NCI-H1694 (cell line): ENCODE measurements at places on chromosomes 5 and 9.

GRCh38 chr9:111005746-111006470, 32.4 kb downstream of the LPAR1 start:
- DNase-seq: no peak

DNA sequence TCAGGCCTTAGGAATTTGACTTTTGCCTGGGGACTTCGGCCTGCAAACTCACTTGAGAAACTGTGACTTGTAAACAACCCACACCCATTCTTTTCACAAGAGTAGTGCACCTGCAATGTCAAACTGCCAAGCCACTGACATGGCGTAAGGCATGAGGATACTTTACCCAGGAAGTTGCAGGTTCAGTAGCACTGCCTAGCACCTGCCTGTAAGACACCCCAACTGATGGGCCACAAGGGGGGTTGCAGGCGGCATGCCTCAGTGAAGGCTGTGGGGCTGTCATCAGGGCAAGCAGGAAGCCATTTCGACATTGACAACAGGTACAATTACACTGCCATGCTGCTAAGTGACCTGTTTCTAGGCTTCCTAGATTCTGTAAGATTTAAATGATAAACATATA, 41.3 kb upstream of the RASGEF1C start:
- DNase-seq: no peak

DNA sequence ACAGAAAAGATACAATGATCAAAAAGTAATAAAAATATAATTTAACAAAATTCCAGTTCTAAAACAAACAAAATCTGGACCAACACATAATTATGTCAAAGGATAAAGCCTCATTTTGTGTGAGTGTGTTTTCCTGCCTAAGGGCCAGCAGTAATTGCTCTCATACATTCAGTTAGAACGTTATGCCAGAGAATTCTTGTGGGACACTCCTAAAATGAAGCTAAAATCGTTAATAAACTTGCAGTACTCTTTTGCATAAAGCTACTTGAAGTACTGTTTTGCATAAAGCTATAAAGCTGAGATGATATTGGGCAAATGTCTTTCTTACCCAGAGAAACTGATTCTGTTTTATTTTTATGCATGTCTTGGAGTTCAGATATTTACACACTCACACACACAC, 1072.3 kb downstream of the MAT2B start:
- no peak for DNase-seq

- DNase-seq: no peak
Observed at GRCh38 chr5:12522116-12522515, 617.9 kb upstream of the CTNND2 start.

DNA sequence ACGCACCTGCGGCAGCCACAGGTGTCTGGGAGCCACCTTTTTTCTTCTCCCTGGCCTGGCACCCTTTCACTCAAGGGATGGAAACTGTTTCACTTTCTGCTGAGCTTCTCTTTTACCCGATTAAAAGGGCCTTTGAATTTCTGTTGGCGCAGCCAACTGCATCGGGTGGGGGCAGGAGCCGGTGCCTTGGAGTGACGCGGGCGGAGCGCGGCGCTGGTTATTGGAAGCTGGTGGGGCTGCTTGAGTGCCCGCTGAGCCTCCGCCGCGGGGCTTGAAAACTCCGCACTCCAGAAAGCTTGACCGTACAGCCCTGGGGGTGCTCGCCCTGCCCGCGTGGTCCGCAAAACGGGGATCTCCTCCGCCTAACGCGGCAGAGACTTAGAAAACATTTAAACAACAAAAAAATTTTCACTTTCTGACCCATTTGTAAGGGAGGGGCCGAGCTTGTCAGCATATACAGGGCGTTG, 52.0 kb upstream of the TJP2 start:
- no peak for DNase-seq

- no peak for DNase-seq
Observed at GRCh38 chr9:118414676-118415075, 710.5 kb downstream of the TLR4 start.

DNA sequence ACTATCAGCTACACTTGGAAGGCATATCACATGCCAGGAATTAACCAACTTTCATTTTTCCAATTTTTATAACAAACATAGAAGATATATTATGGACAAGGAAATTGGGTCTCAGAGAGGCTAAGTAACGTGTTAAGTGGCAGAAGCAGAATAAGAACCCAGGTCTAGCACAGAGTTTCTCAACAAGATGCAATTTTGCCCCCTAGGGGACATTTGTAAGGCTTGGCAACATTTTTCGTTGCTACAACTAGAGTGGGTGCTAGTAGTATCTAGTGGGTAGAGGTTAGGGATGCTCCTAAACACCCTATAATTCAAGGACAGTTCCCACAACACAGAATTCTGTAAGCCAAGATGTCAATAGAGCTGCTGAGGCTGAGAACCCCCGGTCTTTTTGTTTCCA, 180.6 kb downstream of the SNCAIP start:
- DNase-seq: peak; percentile 59

GRCh38 chr5:135215617-135216470, 181.8 kb upstream of the PITX1 start:
- DNase-seq: no peak

DNA sequence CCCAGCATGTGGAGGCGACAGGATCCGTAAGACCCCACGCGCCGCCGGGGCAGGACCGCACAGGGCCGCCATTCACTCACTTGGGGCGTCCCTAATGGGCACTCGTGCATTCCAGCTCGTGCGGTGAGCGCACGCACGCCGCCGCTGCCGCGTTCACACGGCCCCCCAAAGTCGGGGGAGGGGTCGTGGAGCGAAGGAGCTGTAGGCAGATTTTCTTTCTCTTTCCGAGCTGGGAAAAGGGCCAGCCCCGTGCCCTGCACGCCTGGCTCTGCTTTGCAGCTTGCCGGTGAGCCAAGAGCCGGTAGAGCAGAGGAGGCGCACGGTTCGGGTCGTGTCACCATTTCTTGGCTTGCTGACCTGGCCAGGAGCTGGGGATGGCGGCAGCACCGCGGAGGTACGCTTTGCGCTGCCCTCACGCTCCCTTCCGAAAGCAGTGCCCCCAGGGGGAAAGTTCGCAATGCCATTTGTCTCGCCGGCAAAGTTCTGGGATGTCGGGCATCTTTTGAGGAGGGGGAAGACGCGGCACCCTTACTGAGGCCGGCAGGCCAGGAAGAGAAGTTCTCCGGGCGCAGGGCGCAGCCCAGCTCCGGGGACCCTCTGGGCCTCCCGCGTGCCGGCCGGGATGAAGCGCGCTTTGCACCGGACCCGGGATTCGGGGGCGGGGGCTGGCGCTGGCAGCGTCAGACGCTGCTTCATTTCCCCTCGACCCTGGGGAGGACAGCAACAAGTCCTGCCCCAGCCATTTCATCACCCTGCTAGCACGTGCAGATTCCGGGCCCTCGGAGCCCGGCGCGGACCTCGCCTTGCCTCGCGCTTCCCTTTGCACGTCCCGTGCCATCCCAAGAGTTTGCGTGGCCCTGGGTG, 898 bp downstream of the STC2 start:
- no peak for DNase-seq

GRCh38 chr5:104297076-104297475, 734.5 kb upstream of the NUDT12 start:
- no peak for DNase-seq

GRCh38 chr5:178236126-178236525, 3.5 kb upstream of the PHYKPL start:
- no peak for DNase-seq

- no peak for DNase-seq
Observed at GRCh38 chr5:37918424-37918823, 78.6 kb upstream of the GDNF start.

- DNase-seq: no peak
Observed at GRCh38 chr5:147901599-147902039, 4.7 kb downstream of the C5orf46 start.

DNA sequence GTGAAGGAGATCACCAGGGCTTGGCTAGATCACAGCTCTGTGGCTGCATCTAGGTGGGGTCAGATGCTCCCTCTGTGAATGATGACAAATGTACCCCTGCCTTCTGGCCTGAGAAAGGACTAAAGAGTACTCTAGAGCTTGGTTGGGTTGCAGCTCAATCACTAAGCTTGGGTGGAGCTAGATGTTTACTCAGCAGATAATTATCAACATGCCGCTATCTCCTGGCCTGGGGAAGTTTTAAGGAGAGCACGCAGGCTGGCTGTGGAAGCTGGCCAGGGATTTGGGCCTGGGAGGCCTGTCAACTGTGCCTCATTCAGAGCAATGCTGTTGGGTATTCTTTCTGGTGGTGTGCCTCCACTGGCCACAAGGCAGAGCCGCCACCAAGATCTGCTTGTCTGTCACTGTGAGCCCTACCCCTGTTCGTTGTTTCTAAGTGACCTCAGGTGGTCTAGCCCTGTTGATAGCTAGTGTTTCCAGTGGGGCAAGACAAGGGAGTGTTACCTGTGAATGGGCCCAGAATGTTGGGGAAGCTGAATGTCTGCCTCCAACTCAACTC, 181.7 kb downstream of the ADGRV1 start:
- DNase-seq: no peak

DNA sequence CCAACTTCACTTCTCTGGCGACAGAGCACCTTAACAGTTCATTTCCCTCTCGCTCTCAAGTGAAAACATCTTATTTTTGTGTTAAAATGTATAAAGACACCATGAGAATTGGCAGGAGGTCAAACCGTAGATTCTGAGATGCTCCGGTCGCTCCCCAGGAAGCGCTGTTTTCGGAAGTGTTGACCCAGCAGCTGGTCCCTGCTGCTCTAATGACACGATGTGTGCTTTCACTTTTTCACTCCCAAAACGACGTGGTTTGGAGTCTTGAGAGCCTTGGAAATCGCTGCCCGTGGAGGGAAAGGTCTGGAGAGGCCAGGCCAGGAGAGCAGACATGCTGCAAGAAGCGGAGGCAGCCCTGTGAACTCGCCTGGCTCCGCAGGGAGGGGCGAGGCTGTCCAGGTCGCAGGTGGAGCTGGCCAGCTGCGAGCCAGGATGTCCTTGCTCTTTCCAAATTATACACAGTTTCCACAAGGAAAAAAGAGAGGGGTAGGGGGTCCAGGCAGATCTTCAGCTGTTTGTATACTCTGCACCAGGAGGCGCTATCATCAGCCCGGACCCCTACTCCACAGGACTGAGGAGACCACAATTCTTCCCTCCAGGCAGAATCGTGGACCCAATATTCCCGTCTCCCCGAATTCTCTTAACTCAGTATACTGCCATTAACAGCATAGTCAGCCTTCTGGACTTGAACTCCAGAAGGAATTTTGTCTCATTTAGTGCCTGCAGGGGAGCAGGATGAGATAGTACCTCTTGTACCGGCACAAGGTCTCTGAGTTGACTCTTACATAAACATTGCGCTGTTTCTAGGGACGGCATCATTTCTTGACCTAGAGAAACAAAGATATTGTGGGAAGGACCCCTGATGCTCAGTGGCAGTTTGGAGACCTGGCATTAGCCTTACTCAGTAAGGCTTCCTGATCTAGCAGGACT, 248.6 kb upstream of the ANKRD55 start:
- peak; percentile 17 for DNase-seq

DNA sequence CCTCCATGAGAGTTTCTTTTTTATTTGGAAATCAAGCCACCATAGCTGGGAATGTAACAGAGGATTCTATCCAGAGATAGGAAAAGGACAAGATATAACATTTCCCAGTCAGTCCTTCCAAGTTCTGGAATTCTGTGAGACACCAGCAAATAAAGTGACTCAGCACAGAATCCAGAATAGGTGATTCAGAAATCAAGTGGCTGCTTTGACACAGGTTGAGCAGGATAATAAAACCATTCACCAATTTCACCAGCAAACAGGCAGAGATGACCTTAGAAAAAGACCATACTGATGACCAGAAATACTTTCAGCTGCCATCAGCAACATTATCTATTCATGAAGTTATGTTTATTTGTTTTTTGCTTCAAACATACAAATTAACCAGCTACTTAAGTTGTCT, 491.5 kb upstream of the TUSC1 start:
- no peak for DNase-seq

- no peak for DNase-seq
Observed at GRCh38 chr9:26656003-26656870, 236.4 kb downstream of the CAAP1 start.

DNA sequence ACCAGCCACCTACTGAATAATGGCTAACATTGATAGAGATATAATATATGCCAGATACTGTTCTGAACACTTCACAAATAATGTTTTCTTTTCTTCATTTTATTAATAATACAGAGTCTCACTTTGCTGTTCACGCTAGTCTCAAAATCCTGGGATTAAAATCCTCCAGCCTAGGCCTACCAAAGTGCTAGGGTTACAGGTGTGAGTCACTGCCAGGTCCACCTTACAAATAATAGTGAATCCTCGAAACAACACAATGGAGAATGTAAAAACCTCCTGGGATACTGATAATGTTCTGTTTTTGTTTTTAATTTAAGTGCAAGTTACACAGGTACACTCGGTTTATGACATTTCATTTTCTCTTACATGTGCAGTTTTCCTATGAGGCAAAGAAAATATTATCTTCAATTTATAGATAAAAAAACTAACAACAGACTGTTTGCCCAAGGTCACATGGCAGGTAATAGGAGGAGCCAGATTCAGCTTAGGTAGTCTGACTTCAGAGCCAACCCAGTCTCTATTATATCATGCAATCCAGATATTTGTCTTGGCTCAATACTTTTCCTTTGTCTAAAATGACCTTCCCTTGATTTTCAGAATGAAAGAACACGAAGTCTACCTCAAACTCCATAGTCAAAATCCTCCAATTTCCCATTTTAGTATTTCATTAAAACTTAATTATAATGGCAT, 7.8 kb downstream of the ZFR start:
- no peak for DNase-seq

DNA sequence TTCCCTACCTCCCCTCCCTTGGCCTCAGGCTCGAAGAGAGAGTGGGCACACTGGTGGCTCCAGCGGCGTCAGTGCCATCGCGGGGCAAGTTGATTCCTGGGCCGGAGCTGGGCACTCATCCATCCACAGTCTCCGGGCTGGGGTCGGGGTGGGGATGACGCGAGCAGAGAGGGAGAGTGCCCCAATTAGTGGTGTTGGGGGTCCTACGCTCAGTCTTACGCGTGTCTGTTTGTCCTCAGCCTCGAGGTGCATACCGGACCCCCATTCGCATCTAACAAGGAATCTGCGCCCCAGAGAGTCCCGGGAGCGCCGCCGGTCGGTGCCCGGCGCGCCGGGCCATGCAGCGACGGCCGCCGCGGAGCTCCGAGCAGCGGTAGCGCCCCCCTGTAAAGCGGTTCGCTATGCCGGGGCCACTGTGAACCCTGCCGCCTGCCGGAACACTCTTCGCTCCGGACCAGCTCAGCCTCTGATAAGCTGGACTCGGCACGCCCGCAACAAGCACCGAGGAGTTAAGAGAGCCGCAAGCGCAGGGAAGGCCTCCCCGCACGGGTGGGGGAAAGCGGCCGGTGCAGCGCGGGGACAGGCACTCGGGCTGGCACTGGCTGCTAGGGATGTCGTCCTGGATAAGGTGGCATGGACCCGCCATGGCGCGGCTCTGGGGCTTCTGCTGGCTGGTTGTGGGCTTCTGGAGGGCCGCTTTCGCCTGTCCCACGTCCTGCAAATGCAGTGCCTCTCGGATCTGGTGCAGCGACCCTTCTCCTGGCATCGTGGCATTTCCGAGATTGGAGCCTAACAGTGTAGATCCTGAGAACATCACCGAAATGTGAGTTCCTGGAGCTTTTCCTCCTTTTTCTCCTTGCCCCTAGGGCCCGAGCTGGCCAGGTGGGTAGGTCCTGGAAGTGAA, 861 bp downstream of the NTRK2 start:
- no peak for DNase-seq
